Neural cell (in vitro differentiated cells): ENCODE measurements at places on chromosomes 4 and X. TPM values are rescaled to one million over a fixed set of nuclear protein-coding genes. Genes with fewer than 3 reads are reported as not detected.

Gene H2AZ1
- polyA plus RNA-seq, result 519 and 571 TPM in 2 replicates

Gene TSPAN7
- 180 and 184 TPM in 2 replicates for polyA plus RNA-seq

Gene SCD5
- 212 and 226 TPM in 2 replicates for polyA plus RNA-seq

Gene TMPRSS11E
- polyA plus RNA-seq, result not detected in 2 replicates

Gene TACR3
- 0.04 TPM in 1 of 2 replicates, not detected in the other for polyA plus RNA-seq

Gene ZNF718
- polyA plus RNA-seq, result 11.4 and 12.8 TPM in 2 replicates

Gene SYP
- polyA plus RNA-seq, result 240 and 281 TPM in 2 replicates

Gene PDE6B
- 3.2 and 6.1 TPM in 2 replicates for polyA plus RNA-seq

Gene KCNE5
- polyA plus RNA-seq, result 0.42 TPM in 1 of 2 replicates, not detected in the other

Gene HOPX
- 0.62 and 2.0 TPM in 2 replicates for polyA plus RNA-seq

Gene RBMXL3
- not detected in 2 replicates for polyA plus RNA-seq

Gene ANTXR2
- 31.7 and 35.4 TPM in 2 replicates for polyA plus RNA-seq
